Thyroid gland (tissue), 4 donors: ENCODE measurements at places on chromosomes 2 and 18.

- no peak overlapping the region for H3K27ac ChIP-seq
- DNase-seq: no peak
- no peak overlapping the region for H3K4me3 ChIP-seq
- H3K27me3 ChIP-seq: no peaks in the 10 kb centered on the region
Observed at GRCh38 chr18:47969816-47970215, 39.4 kb upstream of the SMAD2 start.

GRCh38 chr18:42341423-42341822, 386.4 kb downstream of the PIK3C3 start:
- no peaks in the 10 kb centered on the region for H3K4me1 ChIP-seq
- H3K4me3 ChIP-seq: no peak overlapping the region
- H3K27me3 ChIP-seq: no peaks in the 10 kb centered on the region
- DNase-seq: no peak
- H3K36me3 ChIP-seq: no peaks in the 10 kb centered on the region

DNA sequence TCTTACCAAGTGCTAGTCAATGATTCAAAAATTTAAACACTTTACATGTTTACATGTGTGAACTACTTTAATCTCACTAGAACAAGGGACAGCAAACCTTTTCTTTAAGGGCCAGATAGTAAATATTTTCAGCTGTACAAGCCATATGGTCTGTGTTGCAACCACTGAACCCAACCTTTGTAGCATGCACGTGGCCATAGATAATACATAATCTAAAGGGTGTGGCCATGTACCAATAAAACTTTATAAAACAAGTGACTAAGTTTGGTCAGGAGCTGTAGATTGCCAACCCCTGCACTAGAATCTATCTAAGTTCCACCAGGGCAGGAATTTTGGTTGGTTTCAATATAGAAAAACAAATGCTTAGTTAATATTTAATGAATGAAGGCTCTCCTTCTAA, 18.4 kb upstream of the SPRED2 start:
- H3K36me3 ChIP-seq: no peaks in the 10 kb centered on the region
- H3K27me3 ChIP-seq: no peaks in the 10 kb centered on the region
- no peak overlapping the region for H3K4me3 ChIP-seq
- DNase-seq: no peak
- no peak overlapping the region for H3K27ac ChIP-seq

GRCh38 chr2:238428866-238429265, 2.1 kb downstream of the ASB1 start:
- no peak overlapping the region for H3K4me3 ChIP-seq
- H3K36me3 ChIP-seq: no peaks in the 10 kb centered on the region
- no peaks in the 10 kb centered on the region for H3K27me3 ChIP-seq
- H3K27ac ChIP-seq: no peak overlapping the region
